Right renal cortex interstitium (tissue), 3 donors: ENCODE measurements at places on chromosomes 2 and 18.

DNA sequence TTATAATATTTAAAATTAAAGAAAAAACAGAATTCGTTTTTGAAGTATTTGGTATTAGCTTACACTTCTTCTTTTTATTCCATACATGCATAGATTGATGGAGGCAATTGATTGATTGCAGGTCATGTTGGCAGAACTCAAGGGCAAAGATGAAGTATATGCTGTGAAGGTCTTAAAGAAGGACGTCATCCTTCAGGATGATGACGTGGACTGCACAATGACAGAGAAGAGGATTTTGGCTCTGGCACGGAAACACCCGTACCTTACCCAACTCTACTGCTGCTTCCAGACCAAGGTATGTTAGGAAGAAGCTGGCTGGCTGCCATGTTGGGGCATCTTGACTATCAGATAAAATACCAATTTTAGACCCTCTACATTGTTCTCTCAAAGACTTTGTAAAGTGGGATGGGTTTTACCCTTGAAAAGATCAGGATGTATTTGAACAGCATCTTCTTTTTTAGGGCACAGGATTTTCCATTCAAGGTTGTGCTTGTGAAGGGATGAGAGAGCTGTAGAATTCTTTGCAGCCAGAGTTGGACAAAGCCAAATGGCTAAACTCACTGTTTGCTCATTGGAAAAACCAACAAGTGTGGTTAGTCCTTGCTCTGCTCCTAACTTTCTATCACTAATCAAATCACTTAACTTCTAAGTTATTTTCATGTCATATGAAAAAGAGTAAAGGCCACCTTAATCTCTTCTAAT lies 286.8 kb upstream of the EPAS1 start:
- no peak for DNase-seq

DNA sequence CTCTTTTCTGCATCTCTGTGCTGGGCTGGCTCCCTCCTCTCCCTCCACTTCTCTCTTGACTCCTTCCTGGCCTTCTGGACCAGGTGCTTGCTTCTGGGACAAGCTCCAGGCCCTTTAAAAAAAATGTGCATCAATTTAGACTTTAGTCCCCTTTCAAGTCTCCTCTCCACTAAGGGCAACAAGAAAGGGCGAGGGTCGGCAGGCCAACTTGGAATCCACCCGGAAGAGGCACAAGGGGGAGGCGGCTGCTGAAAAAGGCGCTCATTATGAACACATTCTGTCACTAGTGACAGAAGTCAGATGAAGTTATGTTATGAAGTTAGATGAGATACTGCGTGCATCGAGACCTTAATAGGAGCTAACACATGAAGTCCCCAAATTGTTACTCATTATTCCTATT lies 13.6 kb upstream of the RHOB start:
- DNase-seq: no peak

GRCh38 chr18:2657788-2658458 lies 2.4 kb downstream of the SMCHD1 start:
- DNase-seq: no peak

DNA sequence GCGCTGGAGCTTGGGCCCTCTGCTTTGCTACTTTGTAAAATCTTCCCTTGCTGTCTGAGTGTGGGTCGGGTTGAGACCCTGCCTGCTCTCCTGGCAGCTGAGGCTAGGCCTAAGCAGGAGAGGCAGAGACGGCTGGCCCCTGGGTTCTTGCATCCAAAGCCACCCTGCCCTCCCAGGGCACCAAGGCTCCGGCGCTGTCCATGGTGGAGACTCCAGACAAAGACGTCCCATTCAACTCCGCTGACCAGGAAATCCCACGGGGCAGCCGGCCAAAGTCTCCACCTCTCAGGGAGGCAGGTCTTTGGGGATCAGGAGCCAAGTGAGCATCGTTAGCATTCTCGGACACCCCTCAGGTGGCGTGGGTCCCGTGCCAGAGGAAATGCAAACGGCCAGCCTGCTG lies 2.6 kb upstream of the PRLH start:
- no peak for DNase-seq

GRCh38 chr18:72452328-72452727 lies 91.8 kb downstream of the CBLN2 start:
- DNase-seq: no peak
